ENCODE measurements at places on chromosomes 5 and 9. TPM values are rescaled to one million over a fixed set of nuclear protein-coding genes. Genes with fewer than 3 reads are reported as not detected.

The LCN10 gene
- total RNA-seq = 0.33 TPM

The ANKDD1B gene
- total RNA-seq = 1.2 TPM

The CAMK4 gene
- total RNA-seq = 1.8 TPM

The MLANA gene
- not detected for total RNA-seq

The FOXD4 gene
- 0.13 TPM for total RNA-seq

The CDK5RAP2 gene
- total RNA-seq = 67.0 TPM

The ADAM19 gene
- total RNA-seq = 24.6 TPM

The IGFBPL1 gene
- total RNA-seq = 0.20 TPM

The ICE1 gene
- 29.5 TPM for total RNA-seq

The SOX30 gene
- total RNA-seq = not detected

The GRM6 gene
- not detected for total RNA-seq

The ANKRD31 gene
- total RNA-seq = under 0.01 TPM

The GABBR2 gene
- 0.46 TPM for total RNA-seq

The LEAP2 gene
- total RNA-seq = 0.30 TPM

The RGMB gene
- total RNA-seq = 132 TPM

The OBP2B gene
- not detected for total RNA-seq

The BAAT gene
- 0.07 TPM for total RNA-seq

The TDRD7 gene
- total RNA-seq = 9.8 TPM

The ASS1 gene
- 138 TPM for total RNA-seq

The CDKN2B gene
- 6.0 TPM for total RNA-seq

The DMRTA1 gene
- 0.66 TPM for total RNA-seq

The SPATA31E1 gene
- not detected for total RNA-seq

The FAM151B gene
- 7.4 TPM for total RNA-seq

The TRAPPC13 gene
- total RNA-seq = 19.7 TPM

The SEPTIN8 gene
- 81.7 TPM for total RNA-seq

The SLC6A18 gene
- total RNA-seq = not detected

The SLC4A9 gene
- 0.07 TPM for total RNA-seq

The FIBCD1 gene
- 10.7 TPM for total RNA-seq

The RMND5B gene
- total RNA-seq = 30.0 TPM

All from smooth muscle cell of the pulmonary artery (primary cell).